ENCODE measurements at places on chromosomes 1 and 21.

DNA sequence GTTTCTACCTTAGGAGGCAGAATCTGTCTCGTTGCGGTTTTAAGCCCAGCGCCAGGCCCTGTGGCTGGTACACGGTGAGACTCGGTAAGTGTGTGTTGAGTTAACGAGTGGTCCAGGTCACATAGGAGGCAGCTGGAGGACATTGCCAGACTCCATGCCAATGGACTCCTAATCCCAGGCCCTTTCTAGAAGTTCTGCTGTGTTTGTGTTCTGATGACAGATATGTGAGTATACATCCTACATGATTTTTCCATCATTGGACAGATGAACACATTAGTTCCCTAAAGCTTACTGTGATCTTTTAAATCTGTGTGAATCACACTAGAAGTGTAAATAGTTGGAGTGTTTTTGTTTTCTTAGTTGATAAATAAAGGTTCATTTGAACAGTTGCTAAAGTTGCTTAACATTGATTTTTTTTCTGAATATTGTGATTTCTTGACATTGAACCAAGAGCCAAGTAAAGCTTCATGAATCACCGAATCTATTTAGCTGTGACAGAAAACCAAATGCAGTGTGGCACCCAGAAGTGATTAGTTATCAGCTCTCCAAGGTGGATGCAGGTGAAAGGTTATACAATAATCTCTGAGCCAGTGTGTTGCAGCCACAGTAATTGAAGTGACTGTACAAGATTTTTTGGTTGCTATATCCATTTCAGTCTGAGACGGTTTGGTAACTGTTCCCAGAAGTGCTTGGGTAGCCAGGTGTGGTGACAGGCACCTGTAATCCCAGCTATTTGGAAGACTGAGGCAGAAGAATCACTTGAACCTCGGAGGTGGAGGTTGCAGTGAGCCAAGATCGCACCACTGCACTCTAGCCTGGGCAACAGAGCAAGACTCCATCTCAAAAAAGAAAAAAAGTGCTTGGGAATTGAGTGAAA is 46.3 kb downstream of the DOP1B start:
- DNase-seq: no peak

DNA sequence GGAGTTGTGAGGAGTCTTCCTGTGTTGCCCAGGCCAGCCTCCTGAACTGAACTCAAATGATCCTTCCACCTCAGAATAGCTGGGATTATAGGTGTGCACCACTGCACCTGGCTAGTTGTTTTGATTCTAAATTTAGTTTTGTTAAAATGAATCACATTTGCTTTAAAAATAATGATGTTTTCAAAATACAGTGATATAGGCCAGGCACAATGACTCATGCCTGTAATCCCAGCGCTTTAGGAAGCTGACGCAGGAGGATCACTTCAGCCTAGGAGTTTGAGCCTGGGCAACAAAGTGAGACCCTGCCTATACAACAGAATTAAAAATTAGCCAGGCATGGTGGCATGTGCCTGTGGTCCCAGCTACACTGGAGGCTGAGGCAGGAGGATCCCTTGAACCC is 24.3 kb downstream of the RTCA start:
- DNase-seq: no peak

DNA sequence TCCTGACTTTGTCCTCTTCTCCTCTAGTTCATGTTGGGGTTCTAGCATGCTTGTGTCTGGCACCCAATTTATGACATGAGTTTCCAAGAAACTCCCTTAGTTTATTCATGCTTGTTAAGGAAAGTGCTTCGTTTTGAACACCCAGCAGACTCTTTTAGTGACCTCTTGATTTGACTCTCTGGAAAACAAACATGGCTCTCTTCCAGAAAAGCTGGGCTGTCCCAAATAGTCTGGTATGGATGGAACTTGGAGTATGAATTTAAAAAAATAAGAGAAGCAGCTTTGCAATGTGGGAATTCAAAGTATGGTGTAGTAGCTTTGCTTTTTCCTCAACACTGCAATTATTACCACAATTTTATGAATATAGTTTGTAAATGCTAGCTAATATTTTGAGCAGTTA is 143.4 kb upstream of the C8B start:
- no peak for DNase-seq

DNA sequence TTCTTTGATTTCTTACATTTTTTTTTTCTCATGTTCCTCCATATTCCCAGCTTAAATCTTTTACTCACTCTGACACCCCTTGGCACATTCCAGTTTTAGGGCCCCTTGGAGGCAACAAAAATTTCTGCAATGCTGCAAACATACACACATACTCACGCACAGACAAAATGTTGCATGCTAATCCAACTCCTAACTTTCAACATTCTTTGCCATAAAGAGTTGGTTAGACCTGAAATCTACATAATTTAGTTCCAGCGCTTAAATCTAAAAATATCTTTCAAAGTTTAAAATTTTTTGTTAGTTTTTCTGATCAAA is 103.9 kb downstream of the PTPN14 start:
- DNase-seq: no peak
